ENCODE measurements at places on chromosomes 2 and 18. TPM values are rescaled to one million over a fixed set of nuclear protein-coding genes. Genes with fewer than 3 reads are reported as not detected.

DNA sequence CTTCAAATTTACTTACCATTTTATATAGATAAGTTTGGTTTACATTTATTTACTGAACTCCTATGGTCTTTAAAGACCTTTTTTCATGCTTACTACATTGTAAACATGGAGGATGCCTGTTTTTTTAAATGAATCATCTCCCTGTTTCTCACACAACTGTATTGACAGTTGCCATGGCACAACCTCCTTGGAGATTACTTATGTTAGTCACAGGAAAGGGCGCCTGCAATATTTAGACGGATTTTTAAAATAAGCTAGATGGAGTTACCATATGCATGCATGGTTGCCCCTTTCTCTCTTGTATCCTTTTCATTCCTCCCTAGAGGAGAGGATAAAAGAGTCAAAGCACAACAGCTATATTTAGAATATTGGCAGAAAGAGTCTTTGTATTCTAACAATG, 34.8 kb upstream of the CCDC102B start:
- no peak for DNase-seq

DNA sequence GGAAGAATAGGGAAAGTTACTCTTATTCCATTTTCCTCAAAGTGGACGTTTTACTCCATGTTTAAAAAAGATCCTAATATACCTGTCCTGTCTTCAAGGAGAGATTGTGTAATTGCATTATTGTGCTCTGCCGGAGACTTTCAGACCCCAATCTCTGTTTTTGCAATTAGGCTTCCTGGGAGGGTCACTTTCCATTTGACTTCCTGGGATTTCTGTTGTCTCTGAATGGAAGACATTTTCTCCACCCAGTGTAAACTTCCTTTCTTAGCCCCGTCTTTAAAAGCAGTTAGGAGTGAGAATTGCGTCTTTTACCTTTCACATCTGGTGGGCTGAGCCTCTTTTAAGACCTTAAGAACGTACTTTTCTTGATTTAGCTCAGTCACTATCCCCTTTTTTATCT, 63.0 kb downstream of the ZNF532 start:
- no peak for DNase-seq

DNA sequence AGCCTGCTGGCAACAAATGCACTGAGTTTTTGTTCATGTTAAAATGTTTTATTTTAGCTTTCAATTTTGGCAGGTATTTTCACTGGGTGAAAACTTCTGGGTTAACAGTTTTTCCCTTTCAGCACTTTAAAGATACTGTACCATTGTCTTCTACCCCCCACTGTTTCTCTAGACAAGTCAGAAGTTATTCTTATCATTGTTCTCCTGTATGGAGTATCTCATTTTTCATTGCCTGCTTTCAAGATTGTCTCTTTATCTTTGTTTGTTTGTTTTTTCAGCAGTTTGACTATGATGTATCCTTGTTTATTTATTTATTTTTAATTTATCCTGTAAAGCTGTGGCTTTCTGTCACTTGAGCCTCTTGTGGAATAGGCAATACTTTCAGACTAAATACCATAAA, 277.0 kb downstream of the ICOS start:
- DNase-seq: no peak

DNA sequence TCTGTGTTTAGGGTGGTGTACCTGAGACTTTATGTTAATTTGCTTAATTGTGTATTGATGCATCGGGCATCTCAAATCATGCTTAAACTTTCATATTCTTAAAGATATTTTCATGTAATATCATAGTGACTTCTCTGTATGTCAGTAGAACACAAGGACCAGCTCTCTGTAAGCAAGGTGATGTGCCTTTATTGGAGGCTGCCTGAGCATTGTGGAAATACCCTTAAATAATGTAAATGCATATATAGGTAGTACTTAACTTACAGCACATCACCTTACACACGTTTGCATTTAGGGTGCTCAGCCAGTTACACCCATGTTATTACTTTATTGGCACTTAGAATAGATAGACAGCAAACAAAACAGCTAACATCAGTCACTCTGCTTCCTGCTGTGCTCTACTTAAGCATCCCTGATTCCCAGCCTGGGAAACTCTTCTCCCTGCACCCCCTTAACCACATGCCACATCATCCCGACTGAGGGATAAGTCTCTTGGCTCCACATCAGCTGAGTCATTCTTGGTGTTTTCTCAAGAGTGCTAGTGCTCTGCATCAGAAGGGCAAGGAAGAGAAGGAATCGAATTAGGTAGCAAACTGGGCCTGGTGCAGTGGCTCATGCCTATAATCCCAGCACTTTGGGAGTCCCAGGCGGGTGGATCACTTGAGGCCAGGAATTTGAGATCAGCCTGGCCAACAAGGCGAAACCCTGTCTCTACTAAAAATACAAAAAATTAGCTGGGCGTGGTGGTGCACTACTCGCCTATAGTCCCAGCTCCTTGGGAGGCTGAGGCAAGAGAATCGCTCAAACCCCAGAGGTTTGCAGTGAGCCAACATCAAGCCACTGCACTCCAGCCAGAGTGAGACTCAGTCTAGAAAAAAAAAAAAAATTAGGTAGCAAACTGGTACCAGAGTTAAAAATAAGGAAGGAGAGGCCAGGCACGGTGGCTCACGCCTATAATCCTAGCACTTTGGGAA, 108.7 kb downstream of the MAP3K20 start:
- no peak for DNase-seq

- DNase-seq: no peak
Measured at GRCh38 chr2:239012228-239012627, 164.3 kb downstream of the TWIST2 start.

- DNase-seq: no peak
Measured at GRCh38 chr2:219449609-219450008, 15.0 kb downstream of the SPEG start.

GRCh38 chr18:54480616-54481015, 110.4 kb upstream of the DYNAP start:
- no peak for DNase-seq

- no peak for DNase-seq
Measured at GRCh38 chr2:193461431-193461934, 1266.8 kb upstream of the TMEFF2 start.

GRCh38 chr2:235561450-235561849, 67.6 kb downstream of the AGAP1 start:
- no peak for DNase-seq

GRCh38 chr18:39675368-39675767, 2109.8 kb upstream of the CELF4 start:
- no peak for DNase-seq

DNA sequence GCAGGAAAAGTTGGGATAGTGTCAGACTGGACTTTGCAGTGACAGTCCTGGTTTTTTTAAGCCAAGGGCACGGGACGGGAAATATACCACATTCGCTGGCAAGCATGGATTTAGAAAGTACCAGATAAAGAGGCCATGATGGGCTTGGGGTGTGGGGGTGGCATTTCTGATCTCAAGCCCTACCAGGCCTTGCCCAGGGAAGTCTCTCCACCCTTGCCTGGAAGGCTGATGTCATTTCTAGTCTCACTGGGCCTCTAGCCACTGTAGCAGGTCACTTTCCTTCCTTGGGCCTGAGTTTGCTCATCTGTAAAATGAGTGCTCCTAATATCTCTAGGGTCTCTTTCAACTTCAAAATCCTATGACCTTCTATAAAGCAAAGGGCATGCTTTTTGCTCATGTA, 1.8 kb downstream of the ZBTB7C start:
- DNase-seq: no peak

- no peak for DNase-seq
Measured at GRCh38 chr18:7730682-7731081, 163.6 kb downstream of the PTPRM start.

- DNase-seq: no peak
Measured at GRCh38 chr2:214050731-214051130, 360.1 kb upstream of the VWC2L start.

GRCh38 chr2:232438951-232439757, 16.8 kb upstream of the ALPI start:
- no peak for DNase-seq

GRCh38 chr2:177783835-177784744, 288.5 kb downstream of the PDE11A start:
- DNase-seq: no peak

- no peak for DNase-seq
Measured at GRCh38 chr2:119455066-119455718, 23.5 kb downstream of the TMEM37 start.

- DNase-seq: no peak
Measured at GRCh38 chr2:207936380-207936779, 88.9 kb downstream of the PLEKHM3 start.

DNA sequence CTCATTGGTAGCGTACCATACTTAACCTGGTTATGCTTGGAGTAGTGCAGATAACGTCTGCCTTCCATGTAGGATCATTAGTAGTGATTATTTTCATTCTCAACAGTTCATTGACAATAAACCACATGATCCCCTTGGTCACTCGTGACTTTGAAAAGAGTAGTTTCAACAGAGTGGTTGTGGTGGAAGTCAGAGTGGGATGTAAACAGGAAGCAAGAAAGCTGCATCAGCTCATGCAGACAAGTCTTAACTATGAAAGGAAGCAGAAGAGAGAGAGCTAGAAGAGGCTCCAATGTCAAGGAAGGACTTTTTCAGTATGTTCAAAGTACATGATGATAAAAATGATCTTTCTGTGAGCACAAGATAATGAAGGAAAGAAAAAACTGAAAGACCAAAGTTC, 287.4 kb downstream of the MBD2 start:
- DNase-seq: no peak

Gene CDH7
- total RNA-seq: not detected

Gene IL36A
- total RNA-seq: not detected

Gene CPLX4
- not detected for total RNA-seq

Gene SULT1C4
- total RNA-seq: 3.5 TPM

Gene LHCGR
- total RNA-seq: 13.1 TPM

Gene PIEZO2
- 3.5 TPM for total RNA-seq

Gene RNF152
- 11.7 TPM for total RNA-seq

Gene FBXO36
- total RNA-seq: 3.5 TPM

Gene ZNF892
- total RNA-seq: 3.0 TPM
